ENCODE measurements at places on chromosomes 1 and 21.

DNA sequence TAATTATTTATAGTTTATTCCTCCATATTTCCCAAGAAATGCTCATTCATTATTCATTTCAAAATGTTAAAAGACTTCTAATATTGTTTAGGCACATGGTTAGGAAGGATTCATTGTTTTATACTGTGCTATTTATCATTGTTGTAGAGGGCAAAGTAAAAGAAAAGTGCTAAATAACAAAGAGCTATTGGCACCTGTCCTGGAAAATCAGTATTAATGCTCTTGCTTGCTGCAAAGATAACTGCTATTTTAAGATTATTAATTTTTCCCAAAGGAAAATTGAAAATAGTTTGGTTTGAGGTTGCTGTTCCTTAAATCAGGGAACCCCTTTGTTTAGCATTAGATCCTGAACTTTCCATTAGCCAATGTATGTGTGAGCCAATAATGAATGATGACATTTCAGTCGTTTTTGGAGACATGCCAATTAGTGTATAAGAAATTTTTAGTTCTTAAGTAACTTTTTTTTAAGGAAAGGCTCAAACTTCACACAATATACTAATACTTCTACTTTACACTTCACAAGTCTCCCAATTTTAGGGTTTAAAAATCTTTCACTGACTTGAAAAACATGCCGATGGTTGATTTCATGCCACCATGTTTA is 39.9 kb downstream of the EPB41 start:
- DNase-seq: no peak

GRCh38 chr21:44005071-44005470 is 7.0 kb upstream of the TRAPPC10 start:
- no peak for DNase-seq

DNA sequence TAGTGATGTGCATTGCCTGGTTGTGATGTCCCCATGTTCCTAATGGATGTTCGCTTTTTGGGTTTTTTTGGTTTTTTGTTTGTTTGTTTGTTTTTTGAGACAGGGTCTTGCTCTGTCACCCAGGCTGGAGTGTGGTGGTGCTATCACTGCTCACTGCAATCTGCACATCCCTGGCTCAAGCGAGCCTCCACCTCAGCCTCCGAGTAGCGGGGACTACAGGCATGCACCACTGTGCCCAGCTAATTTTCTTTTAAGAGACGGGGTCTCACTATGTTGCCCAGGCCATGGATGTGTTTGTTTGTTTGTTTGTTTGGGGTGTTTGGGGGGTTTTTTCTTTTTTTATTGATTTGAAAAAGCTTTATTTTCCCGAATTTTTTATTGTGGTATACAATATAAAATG is 2.1 kb downstream of the COL6A2 start:
- no peak for DNase-seq

DNA sequence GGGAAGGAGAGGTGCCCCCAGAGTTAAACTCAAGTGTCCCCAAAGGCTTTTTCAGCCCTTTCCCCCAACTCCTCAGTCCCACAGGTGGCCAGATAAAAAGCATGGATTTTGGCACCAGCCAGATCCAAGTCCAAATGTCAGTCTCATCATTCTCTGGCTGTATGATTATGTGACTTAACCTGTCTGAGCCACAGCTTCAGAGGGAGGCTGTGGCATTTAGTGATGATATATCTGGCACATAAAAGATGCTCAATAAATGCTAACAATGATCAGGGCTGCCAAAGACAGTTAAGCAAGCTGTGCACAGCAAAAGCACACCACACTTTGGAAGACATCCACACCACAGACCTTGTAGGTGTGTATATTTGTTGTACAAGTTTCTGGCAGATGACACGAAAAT is 5.6 kb upstream of the PADI3 start:
- no peak for DNase-seq

DNA sequence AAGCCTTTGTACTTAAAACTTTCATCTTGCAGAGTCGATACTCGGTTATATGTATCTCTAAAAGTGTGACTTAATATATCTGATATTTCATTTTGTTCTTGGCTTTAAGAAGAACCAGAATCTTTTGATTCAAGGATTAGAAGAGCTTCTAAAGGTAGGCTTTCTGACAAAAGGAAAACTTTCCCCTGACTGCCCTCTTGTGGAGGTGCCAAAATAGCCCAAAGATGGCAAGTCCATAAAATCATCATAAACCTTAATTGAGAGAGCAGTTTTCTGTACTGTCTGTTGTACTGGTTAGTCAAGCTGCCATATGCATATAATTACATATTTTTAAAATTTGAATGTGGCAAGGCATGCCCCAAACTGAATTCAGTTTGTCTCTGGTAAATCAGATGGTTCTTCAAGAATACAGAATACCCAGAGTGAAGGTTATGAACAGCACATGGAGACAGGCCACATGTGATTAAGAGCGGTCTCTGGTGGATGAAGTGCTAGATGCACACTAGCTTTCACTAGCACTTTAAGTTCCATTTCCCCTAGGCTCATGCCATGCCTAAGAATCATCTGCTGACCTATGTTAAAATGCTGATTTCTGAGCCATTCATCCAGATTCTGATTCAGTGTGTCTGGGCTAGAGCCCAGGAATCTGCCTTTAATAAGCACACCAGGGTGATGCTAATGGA is 27.7 kb upstream of the ELAVL4 start:
- DNase-seq: peak; percentile 6

- no peak for DNase-seq
Measured at GRCh38 chr1:202264300-202264699, 70.7 kb downstream of the LGR6 start.

DNA sequence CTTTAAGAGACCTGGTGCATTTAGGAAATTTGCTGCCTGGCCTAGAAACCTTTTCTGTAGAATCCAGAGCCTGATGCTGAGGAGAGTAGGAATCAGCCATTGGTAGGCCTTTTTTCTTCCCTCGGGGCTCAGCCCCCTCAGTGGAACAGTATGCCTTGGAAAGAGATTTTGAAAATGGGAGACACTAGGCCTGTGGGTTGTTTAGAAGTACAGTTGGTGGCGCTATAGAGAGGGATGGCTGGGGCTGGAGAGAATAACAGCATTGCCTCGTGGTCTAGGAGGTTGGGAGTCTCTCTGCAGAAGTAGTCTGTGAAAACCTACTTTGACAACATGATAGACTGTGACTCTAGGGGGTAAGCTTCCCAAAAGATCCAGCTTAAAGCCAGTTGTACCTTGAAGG is 8.2 kb downstream of the KIF2C start:
- DNase-seq: no peak

DNA sequence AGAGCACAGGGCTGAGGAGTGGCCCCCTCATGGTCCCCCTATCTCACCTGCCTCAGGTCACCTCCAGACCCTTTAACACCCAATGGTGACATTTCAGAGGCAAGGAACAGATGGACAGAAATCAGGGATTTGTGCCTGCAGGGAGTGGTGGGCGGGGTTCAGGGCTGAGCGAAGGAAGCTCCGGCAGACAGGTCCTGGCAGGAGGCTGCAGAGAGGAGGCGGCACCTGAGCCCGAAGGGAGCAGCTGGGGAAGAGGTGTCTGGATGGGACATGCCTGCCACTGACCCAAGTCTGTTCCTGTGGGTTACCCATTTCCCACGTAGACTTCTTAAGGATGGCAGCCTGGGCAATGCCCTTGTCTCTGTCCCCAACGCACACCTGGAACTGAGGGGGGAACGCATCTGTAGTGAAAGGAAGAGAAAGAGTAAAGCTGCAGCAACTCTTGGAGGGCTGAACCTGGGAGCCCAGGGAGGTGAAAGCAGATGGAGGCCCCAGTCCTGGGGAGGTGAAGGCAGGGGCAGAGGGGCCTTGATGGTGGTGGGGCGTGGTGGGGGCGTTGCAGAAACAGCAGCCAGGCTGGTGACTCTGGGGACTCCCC is 61.6 kb upstream of the ADARB1 start:
- peak; percentile 9 for DNase-seq

DNA sequence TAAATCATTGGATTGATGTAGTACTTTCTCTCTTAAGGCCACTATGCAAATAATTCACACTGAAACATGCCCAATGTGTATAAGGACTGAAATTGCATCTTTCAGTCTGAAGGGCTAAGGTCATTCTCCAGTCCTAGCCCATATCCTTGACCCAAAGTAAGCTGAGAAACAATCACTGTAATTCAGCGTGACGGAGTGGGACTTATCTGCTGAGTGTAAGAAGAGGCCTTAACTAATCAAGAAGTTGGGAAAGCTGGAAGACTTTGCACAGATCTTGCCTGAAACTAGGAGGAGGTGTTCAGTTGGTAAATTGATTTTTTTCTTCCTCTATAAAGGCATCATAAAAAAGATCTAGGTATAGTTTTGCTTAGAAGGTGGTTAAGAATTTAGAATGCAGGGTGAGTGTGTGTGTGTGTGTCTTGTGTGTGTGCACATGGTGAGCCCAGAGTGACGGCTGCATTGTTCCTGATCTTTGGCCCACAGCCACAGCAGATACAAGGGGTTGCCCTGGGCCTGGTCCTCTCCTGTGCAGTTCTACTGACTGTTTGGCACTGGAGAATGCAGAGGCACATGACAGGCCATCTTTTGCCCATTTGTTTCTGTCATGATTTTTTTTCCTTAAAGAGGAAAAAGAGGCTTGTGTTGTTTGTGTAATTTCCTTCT is 13.3 kb upstream of the PPP2R5A start:
- no peak for DNase-seq

- DNase-seq: no peak
Measured at GRCh38 chr1:45473302-45473701, 17.7 kb downstream of the TESK2 start.

DNA sequence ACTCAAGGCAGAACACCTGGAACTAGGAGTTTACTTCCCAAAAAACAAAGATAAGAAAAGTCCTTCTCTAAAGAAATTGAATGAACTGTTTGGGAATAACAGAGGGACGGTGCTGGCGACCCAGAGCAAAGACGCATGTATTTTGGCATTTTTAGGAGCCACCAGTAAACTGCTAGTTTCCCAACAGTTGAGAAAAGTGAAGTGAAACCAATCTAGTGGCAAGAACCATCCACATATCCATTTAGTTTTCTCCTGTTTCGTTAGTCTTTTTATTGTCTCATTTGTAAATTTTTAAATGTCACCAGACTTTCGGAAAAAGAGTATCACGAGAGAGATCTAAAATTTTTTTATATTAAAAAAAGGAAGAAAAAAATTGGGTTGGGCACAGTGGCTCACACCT is 30.2 kb downstream of the ODF2L start:
- no peak for DNase-seq

DNA sequence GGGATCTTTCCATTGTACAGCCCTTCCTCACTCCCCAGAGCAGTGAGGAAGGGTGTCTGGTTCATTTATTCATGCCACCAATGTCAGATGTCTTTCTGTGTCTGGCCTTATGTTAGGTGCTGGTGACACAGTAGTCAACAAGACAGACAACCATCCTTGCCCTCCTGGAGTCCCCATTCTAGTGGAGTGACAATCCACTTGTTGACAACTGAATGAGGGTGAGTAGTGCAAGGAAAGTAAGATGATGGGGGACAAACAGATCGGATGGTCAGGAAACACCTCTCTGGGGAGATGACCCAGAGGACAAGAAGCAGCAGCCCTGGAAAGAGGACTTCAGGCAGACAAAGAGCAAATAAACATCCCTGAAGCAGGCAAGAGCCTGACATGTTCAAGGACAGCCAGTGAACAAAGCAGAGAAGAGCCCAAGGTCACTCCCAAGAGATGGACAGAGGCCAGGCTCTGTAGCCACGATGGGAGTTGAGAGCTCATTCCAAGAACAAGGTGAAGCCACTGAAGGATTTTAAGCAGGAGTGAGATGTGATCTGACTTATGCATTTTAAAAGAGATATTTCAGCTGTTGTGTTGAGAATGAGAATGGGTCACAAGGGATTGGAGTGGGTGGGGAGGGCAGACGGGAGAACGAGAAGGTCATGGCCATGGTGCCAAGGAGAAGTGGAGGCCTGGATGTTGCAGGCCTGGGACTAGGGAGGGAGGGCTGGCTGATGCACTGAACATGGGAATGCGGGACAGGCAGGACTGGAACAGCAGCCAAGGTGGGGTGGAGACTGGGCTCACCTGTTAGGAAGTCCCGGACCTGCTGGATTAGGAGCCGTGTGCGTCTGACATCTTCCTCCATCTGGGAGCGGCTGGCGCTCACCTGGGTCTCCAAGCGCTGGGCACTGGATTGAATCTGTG is 30.2 kb downstream of the LAMB3 start:
- DNase-seq: no peak

- DNase-seq: no peak
Measured at GRCh38 chr1:236853921-236854604, 59.0 kb downstream of the MTR start.

Measured in A549 (cell line).